NCI-H1694 treated with DMSO at 0.1 percent for 48 hours (cell line): ENCODE measurements at places on chromosomes 12 and 14.

- DNase-seq: no peak
Observed at GRCh38 chr12:54377797-54378515, 6.6 kb downstream of the ZNF385A start.

DNA sequence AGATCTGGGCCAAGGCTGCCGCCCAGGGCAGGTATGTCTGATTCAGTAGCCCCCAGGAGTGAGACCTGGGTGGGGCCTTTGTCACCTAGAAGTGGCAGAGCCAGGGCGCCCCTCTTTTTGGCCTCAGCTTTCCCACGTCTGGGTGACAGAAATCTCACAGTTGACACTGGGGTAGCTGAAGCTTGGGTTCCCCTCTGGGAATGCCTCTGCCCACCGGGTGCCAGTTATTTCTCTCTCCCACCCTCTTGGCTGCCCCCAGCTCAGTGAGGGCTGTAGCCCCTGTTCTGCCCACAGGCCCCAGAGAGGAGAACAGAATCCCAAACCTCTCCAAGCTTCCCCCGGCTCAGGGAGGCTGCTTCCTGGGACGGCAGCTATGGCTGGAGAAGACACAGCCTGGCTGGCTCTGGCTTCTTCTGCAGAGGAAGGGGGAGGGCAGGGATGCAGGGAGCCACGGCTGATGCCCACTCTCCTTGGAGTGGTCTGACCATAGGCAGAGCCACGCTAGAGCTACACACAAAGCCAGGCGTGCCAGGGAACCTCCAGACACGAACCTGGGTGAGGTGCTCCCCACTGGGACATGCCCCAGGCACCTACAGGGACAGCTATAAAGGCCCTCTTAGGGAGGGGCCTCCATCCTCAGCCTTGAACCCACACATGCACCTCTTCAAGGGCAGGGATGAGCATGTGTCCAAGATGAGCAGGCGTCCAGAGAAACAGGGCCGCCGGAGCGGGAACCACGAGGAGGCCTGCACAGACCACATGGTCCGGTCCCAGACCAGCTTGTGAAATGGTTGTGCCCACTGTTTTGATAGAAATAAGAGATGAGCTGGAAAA, 51.7 kb downstream of the BEGAIN start:
- DNase-seq: no peak

- no peak for DNase-seq
Observed at GRCh38 chr12:90987101-90987500, 17.7 kb downstream of the EPYC start.

DNA sequence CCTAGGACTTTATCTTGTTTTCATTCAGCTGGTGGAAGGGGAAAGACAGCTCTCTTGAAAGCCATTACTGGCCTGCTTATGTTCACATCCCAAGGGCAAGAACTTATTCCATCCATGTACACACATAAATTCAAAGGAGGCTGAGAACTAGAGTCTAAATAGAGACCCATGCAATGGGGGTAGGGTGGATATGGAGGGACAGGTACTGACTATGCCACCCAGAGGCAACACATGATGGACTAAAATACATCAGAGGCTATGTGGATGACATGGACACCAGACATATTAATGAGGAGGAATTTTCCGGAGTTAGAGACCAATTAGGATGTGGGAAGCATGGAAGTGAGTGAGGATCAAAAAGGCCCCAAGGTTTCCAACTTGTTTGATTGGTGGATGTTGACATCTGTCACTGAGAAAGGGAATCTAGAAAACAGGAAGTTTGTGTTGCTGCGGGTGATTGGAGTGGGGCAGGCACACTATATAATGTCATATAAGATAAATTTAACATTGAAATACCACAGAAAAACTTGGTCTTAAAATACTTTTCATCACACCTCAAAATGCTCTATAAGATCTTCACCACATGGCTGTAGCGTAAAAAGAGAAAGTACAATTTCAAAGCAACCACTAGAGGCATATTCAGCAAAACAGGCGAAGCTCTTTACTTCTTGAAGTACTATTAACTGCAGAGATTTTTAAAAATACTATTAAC, 130.4 kb downstream of the GRIP1 start:
- DNase-seq: no peak

GRCh38 chr14:51008446-51008845, 64.2 kb upstream of the PYGL start:
- DNase-seq: no peak

GRCh38 chr14:103899316-103899715, 28.9 kb upstream of the TDRD9 start:
- no peak for DNase-seq

- no peak for DNase-seq
Observed at GRCh38 chr12:110743571-110744093, 941 bp upstream of the PPP1CC start.

GRCh38 chr14:105818712-105819005, 292.3 kb downstream of the TMEM121 start:
- DNase-seq: no peak
